ENCODE measurements at places on chromosomes 2 and 18.

- no peak for DNase-seq
Measured at GRCh38 chr2:121128741-121129659, 156.0 kb downstream of the TFCP2L1 start.

GRCh38 chr18:42838546-42839145 is 276.8 kb downstream of the RIT2 start:
- DNase-seq = no peak

DNA sequence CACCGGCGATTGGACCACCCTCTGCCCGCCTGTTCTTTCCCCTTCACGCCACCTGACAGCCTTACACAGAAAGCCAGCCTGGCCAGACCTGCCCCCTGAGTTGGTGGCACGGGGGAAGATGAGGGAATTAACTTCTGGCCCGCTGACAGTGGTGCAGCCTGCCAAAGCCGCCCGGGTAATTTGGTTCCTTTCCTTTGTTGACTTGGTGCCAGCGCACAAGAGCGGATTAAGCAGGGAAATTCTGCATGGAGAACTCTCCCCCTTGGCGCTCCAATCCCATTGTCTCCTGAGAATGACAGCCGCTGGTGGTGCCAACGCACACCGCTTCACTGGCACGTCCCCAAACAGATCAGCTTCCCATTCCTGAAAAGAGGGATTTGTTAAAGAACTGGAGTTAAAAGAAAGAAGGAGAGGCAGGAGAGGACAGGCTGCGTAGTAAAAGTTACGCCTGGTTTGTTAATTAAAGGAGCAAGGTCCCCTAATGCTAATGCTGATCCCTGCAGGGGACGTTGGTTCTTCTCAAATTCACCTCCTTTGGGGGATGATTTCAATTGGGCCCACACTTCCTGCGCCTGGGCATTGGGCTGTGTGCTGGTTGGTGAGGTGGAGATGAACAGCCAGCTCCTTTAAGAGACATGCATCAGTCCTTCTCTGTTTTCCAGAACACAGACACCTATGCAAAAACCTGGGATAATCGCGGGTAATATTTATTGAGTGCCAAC is 286.8 kb downstream of the MYCN start:
- DNase-seq = no peak

DNA sequence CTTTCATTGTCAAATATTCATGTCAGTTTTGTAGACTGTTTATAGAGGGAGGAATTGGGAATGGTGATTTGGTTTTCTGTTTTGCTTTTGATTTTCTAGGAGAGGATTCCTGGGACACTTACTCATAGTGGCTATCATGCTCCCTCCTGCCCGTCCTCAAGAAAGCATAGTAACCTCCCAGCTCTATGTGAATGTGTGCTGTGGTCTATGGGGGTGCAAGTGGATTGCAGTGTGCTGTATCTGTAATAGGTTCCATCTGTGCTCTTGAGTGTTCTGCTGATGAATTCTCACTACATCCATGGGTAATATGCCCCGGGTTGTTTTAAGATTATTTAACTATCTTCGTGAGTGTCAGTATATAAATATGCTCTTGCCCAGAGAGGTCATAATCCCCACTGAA is 811.3 kb downstream of the CNTNAP5 start:
- no peak for DNase-seq

DNA sequence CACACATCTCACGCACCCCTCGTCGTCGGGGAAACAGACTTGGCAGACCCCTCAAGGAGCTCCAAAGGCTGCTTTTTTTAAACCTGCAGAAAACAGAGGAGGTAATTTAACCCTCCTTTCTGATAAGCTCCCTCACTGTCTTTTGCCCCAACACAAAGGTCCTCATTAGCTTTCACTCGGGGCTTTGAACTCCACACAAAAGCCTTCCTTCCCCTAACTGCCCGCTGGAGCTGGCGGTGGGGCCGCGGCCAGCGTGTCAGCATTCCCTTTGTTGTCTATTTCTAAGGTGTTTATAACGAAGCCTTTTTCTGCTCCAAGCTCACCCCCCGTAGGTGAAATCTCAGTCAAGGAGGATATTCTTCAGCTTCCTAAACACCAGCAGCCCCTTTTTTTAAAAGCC is 43.5 kb upstream of the ID2 start:
- DNase-seq = no peak

DNA sequence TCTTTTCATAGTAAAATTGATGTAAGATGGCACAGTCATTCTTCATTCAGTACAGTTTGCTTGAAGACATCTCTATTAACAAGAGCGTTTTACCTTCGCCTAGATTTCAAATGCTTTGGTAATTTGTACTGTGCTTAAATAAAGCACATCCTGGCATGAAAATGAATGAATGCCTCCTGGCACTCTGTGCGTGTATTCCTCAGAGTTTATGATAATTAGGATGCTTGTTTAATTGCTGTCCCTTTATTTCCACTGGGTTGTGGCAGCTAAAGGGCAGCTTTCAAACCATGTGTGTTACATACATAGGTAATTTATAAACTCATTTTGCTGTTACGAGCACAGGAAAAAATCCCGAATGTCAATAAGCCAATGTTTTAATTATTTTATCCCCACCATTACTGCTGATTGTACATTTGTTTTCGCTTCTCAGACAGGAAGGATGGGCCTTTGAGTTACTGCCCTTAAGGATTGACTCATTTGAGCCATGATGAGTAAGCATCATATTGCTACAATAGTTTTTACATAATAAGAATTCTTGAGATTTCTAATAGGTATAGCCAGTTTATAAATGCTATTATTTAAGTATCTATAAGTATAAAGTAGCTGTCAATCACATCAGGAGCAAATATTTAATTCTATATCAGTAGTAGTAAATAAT is 516.5 kb downstream of the XIRP2 start:
- DNase-seq = no peak

- no peak for DNase-seq
Measured at GRCh38 chr18:24801001-24801400, 340.6 kb downstream of the HRH4 start.

DNA sequence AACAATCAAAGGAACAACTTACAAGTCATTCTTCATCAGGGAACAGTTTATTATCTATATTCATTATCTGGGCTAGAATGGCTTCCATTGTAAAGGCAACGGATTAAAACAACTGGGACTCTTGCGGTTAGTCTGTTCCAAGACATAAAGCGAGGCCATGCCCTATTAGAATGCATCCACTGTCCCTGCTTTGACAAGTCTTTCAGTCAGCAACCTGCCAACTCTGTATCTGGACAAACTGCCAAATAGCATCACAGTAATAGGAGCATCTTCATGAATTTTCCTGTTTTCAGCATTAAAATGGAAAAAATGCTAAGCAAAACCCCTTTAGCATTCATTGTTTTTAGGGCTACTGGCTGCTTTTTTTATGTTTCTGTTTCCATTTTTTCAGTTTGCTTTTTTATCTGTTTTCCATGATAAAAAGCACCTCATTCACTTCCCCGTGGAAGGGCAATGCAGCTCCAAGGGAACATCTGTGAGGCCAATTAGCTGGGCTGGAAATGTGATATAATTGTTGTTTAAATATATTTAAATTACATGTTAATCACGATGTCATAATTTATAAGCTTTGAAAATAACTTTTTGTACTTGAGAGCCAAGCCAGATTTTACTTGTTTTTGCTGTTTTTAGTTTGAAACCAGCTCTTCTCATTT is 834.3 kb downstream of the CPS1 start:
- DNase-seq = no peak

DNA sequence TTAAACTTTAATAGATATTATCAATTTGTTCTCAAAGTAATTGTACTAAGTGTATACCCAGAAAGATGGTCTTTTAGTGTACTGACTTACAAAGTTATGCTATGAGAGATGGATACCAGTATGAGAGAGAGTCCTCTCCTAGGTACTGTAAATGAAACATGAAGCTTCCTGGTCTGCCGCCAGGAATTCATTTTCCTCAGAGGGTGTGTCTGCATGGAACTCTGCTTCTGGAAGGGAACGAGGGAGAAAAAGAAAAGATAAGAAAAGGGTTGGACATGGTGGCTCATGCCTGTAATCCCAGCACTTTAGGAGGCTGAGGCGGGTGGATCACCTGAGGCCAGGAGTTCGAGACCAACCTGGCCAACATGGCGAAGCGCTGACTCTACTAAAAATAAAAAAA is 2.2 kb upstream of the SSB start:
- no peak for DNase-seq

GRCh38 chr2:33058716-33059470 is 112.1 kb downstream of the LTBP1 start:
- DNase-seq = no peak

DNA sequence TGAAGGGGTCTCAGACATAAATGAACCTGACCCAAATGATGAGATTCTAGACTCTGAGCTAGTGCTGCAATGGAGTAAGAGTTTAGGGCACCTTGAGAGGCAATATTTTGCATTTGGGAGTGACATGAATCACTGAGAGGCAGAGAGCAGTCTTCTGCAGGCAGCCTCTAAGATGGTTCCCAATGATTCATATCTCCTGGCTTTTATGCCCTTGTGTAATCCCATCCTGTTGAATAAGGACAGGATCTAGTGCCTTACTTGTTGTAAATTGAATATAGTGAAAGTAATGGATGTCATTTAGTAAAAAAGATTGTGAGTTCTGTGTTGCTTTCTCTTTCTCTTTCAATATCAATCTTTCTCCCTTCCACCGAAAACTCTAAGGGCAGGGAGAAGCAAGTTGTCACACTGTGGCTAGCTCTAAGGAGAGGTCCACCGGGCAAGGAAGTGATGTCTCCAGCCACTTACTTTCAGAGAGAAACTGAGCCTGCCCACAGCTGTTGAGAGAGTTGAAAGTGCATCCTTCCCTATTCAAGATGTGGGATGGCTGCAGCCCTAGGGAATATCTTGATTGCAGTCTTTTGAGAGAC is 144.7 kb downstream of the TRIB2 start:
- no peak for DNase-seq

GRCh38 chr18:49754866-49755265 is 58.5 kb downstream of the ACAA2 start:
- DNase-seq = no peak

GRCh38 chr2:28276076-28276618 is 116.5 kb upstream of the FOSL2 start:
- DNase-seq = no peak

DNA sequence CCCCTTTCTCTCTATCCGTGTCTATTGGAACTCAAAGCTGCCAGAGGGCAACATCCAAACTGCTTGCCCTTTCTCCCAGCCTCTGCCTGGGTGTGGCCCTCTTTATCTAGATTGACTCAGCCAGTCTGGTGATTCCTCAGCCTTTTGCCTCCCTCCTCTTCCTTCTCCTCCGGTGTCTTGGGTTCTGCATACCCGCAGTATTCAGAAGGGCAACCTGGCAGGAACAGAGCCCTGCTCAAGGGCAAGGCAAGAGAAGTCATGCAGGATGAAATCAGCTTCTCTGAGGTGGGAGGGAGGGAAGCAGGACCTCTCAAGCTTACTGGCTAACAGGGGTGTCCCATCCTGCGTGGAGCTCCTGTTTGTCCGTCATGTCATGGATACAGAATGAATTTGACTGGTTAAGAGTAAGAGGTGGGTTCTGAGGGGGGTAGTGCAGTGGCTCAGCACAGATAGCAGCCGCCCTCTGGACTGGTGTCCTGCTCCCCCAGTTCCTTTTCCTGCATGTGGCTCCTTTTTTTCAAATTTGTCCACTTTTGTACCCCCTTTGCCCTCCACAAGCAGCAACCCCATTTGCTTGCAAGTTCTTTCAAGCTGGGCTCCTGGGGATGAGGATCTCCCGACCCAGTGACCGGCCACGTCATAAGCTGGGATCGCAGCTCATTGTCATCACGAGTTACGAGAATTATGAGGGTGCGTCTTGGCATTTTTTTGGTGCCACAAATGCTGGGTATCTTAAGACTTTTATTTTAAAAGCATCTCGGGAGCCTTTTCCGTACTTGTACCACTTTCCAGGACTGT is 154.1 kb downstream of the FHOD3 start:
- no peak for DNase-seq

GRCh38 chr2:73337828-73338227 is 44.5 kb upstream of the EGR4 start:
- no peak for DNase-seq

- no peak for DNase-seq
Measured at GRCh38 chr2:95024960-95025405, 525 bp upstream of the MAL start.
